ENCODE measurements at places on chromosomes 12 and 14.

- no peak for DNase-seq
Measured at GRCh38 chr14:94111276-94112095, 950 bp downstream of the IFI27 start.

GRCh38 chr14:65336191-65336591 is 76.3 kb upstream of the FUT8 start:
- no peak for DNase-seq

GRCh38 chr12:89901906-89902642 is 193.4 kb upstream of the ATP2B1 start:
- DNase-seq: no peak

GRCh38 chr14:75549169-75549568 is 26.9 kb downstream of the BATF start:
- DNase-seq: no peak

DNA sequence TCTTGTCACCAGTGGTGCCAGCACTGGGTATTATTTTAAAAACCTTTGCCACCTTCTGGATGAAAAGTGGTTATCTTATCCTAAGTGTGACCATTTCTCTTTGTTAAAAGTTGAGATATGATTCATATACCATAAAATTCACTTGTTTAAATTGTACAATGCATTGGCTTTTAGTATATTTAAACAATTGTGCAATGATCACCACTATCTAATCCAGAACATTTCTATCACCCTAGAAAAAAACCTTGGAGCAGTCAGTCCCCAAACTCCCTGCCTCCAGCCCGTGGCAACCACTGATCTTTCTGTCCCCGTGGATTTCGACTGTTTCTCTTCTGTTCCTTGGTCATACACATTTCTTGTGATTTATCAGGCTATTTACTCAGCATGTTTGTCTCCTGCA is 28.3 kb downstream of the SH2B3 start:
- DNase-seq: no peak

GRCh38 chr12:31315784-31316465 is 10.0 kb downstream of the SINHCAF start:
- no peak for DNase-seq

DNA sequence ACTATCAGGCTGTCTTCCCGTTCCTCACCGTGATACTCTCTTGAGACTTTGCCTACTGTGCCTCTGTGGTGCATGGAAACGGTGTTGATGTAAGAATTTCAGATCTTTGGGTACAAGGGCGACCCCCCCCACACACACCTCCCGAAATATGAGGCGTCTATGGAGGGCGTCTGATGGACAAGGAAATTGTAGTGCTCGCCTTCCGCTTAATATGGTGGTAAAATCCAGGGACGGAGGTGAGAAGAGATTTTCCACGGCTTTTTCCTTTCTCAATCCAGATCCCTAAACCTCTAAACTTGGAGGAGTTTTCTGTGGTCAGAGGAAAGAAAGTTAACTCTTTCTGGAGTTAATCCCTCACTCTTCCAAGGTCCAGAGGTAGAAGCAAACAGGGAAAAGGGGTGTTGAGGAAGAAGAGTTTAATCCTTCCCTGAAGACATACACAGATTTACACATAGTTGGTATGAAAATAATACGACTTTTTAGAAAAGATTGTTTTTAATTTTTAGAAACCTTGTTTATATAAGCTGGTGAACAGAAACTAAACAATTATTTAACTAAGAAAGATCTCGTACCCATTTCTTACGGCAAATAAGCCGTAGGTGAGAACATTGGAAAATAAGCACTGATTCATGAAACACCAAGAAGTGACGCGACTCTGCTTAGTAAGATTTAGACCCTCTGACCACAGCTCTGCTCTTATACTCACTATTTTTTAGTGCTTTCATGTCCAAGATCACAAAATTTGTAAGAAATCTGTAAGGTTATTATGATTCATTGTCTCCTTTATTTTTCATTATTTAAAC is 23.1 kb upstream of the RNASE12 start:
- DNase-seq: no peak

DNA sequence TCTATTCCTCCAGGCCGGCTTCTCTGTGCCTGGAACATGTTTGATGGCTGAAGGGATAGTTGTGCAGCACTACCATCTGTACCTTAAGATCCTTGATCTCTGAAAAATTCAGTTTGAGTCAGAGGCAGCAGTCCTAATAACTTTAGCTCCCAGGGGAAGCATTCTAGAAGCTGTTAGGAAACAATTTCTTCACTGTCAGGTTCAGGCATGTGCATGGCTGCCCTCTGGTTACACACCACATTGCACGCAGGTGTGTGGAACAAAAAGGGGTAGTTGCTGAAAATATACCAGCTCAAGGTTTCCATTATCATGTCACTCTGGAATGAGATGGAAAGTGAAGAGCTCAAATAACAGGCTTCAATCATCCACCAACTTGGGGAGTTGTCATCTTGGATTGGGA is 80.1 kb downstream of the CHST11 start:
- no peak for DNase-seq

DNA sequence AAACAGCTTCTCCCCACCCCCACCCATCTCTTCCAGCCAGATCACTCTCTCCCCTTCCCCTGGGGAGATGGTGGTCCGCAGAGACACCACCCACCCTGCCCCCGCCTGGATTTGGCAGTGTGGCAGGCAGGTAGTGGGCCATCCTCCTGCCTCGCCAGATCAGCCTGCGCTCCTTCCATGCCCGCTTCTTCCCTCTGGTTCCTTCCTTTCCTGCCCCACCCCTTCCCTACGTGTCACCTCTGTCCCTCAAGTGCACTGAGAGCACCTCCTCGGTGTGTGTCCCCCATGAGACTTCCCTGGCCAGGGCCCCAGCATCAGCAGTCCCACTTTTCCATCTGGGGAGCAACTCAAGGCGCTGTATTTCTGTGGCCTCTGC is 632 bp downstream of the NYNRIN start:
- no peak for DNase-seq

- DNase-seq: no peak
Measured at GRCh38 chr12:121845701-121846100, 13.0 kb downstream of the HPD start.

DNA sequence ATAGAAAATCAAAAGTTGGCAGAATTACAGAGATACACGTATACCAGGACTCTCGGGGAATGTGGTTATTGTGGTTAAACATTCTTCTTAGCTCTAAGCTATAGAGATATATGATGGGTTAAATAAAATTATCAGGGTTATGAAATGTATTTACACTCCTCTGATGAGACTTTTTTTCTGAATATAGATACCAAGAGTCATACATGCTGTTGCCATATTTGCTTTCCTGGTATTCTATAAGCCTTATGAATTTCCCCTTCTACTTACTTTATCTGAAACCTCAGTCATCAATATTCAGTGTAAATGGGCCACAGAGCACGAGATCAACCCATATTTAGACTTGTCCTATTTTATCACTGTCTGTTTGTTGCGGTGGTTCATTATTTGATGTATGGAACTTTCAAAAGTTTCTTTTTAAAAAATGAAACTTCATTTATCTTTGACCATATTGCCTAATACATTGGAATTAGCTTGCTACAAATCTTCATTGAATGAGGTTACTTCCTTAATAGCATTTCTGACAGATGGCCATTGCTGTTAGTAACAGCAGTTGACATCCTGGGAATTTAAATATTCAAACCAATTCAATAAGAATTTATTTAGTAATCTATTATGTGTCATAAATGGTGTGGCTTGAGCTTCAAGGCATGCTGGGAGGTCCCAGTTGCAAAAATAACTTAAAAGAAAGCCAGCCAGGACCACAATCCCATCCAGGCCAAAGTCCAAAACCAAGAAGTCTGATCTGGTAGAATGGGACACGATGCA is 393.5 kb downstream of the PCNX1 start:
- DNase-seq: no peak

DNA sequence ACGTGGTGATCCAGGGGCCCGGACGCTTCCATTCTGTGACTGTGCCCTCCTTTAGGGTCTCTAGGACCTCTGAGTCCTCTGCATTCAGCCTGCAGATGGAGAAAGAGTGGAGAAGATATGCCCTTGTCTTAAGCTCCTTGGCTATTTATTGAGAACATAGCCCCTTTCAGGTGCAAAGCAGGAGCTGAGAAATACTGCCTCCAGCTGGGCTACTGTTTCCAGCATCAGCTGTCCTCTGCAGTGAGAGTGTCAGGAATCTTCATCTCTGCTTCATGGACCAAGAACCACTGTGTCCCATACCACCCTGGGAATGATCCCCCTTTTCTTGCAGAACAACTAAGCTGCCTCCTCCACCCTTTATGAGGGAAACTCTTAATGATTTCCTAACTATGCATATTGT is 47.8 kb upstream of the CEP83 start:
- DNase-seq: no peak

GRCh38 chr12:101430456-101430855 is 22.9 kb upstream of the ARL1 start:
- no peak for DNase-seq

DNA sequence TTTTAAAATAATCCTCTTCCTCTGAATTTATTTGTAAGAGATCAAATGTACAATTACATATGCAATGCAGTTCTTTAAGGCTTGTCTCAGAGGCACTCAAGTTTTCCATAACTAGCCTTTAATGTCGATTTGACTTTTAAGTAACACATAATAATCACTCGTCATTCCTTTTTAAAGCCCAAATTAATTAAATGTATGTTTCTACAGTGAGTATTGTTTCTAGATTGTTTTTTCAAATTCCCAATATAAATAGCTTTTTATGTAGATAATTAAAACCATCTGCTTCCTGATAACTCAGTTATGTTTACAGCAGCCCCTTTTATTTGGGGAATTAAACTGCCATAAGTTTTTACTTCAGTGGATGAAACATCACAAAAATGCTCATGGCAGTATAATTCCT is 185.1 kb downstream of the ETNK1 start:
- no peak for DNase-seq

DNA sequence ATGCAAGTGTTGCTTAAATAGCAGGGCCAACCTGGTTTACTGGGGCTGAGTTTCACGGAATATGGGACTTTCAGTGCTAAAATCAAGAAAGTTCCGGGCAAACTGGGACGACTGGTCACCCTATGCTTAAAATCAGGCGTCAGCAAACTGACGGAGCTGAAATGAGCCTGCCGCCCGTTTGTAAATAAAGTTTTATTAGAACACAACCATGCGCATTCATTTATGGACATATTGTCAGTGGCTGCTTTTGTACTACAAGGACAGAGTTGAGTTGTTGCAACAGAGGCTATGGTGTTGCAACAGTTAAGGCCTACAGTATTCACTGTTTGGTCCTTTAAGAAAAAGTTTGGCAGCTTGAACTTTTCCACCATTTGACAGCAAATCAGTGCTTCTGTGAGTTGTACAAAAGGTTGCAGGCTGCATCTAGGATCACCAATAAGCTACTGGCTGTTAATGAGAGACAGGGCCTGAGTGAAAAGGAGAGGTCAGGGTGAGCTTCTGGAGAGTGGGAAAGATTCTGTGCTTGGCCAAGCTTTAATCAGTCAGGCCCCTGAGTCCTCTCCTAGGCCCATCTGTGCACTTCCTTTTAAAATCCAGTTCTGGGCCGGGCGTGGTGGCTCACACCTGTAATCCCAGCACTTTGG is 13.3 kb downstream of the SELPLG start:
- no peak for DNase-seq

GRCh38 chr14:75259510-75259855 is 19.1 kb upstream of the FOS start:
- DNase-seq: no peak

DNA sequence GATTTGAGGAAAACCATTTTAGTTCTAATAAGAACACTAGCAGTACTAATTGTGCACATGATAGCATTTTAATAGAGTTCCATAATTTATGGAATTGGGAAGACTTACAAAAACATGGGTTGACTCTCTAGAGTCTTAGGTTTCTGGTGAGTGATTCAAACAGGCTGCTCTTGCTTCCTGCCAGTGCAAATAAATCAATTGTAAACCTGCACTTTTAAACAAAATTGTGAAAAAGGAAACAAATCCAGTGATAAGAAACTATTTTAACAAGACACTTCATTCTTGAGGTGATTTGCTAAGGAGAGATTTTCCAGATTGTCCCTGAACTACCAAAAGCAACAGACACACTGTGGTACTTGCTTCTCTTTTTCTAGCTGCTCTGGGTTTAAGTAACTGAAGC is 112.2 kb downstream of the CACNA1C start:
- no peak for DNase-seq

DNA sequence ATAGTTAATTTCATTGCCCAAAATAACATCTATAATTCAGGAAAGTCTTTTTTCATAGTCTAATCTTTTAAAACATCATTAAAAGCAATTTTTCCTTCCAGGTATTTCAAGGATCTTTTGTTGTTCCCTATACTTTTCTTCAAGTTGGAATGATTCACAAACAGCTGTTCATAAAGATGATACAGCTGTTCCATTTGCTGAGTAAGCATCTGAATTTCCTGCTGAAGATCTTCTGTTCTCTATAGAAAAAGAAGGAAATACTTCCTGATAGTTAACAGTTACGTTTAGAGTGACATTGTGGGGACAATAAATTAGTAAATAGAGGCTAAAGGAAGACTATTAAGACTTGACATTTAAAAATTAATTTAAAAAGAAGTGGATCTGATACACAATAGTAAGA is 30.3 kb upstream of the ESR2 start:
- no peak for DNase-seq

- DNase-seq: peak; percentile 36
Measured at GRCh38 chr14:81400202-81400678, at the start of gene STON2. Gene STON2 (minus strand): TSS chr14:81400324. CDS start chr14:81398382, 1,942 bp downstream.

DNA sequence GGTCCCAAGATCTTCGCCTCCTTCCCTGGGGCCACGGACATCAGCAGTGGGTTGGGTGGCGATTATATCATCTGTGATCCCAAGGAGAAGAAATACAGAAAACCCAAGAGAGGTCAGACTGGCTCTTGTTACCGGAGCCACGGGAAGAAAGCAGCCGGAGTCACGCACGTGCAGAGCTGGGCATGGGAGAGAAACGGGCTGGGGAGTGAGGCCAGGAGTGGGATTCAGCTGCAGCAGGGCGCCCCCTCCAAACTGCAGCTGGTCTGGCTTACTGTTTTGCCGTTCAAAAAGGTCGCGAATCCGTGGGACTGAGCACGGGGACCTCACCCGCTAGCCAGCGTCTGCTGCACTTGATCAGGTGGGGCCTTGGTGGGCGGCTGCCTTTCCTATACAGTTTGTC is 206.6 kb upstream of the PRMT8 start:
- DNase-seq: no peak

DNA sequence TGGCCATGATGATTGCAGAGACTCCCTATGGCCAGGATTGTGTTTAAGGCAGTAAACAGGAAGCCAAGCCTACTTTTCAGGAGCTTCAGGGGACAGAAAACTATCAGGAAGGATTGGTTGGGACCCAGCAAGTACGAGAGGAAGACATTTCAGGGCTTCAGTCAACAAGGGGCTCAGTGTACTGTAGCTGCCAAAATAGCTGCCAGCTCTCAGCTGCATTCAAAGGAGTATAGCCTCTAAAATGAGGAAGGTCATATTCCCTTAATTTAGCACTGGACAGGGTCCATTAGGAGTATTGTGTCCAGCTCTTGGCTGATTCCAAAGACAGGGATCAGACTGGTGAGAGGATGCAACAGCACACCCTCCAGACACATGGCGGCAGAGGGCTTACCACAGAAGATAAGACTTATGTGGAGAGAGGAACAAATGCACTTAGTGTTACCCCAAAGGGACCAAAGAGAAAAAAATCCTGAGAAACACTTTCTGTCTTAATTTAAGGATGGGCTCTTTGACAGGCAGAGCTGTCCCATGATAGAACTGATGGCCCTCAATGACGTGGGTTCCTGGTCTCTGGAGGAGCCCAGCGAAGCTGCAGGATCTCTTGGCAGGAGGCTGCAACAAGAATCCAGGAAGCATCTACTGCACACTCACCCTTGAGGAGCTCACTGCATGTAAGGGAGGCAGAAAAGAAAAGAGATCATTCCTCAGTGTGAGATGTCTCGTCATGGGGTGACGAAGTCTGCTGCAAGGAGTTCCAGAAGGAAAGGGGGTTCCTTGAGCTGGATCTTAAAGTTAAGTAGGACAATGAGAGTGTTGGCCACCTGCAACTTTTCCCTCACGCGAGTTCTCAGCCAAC is 14.8 kb downstream of the BDKRB1 start:
- no peak for DNase-seq
